Midbrain (tissue), 1 donor: ENCODE measurements at places on chromosomes 1 and 21.

- no peak for DNase-seq
Measured at GRCh38 chr1:194043984-194044755, 857.8 kb upstream of the B3GALT2 start.

DNA sequence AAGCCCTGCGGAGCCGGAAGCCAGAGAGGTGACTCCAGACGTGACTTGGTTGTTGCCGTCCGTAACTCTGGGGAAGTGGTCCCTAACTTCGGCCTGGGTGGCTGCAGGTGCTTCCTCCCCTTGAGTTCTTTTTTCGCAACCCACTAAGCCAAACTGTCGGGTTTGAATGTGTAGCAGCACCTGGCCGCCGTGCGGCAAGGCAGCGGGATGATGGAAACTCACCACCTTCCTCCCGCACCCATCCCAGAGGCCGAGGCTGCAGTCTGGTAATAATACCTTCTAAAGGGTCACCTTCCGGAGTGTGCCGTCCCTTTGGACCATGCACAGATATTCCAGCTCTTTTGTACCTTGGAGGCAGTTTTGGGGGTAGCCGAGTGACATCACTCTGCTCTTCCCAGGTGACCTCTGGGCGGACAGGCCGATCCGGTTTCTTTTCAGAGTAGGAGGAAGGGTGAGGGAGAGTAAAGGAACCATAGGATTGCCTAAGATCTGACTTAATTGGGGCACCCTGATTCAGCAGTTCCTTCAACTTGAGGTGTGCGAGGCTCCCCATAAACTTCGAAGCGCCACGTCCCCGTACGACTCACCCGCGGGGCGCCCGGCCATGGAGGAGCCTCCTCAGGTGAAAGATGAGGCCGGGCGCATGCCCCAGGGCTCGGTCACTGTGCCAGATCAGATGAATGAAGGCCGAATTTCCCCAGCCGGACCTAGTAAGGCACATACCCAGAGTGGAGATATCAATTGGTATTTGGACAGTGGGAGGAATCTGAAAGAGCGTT, 1.0 kb downstream of the KCNK1 start:
- DNase-seq = no peak

DNA sequence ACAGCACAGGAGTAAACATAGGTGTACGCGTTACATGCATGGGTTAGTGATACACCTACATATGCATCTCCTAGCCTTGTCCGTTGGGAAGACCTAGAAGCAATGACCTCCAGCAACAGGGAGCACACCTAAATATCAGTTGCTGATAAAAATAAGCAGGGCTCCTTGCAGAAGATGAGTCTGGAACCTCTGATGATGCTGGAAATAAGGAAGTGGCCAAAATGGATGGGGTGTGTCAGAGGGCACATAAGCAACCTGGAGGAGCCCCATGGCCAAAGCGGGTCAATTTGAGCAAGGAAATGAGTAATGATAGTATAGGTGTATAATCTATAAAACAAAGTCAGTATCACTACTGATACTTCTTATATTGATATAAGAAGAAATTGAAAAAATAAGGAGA, 13.7 kb downstream of the ADARB1 start:
- no peak for DNase-seq

- DNase-seq = no peak
Measured at GRCh38 chr1:78475888-78476610, 14.7 kb upstream of the PTGFR start.

DNA sequence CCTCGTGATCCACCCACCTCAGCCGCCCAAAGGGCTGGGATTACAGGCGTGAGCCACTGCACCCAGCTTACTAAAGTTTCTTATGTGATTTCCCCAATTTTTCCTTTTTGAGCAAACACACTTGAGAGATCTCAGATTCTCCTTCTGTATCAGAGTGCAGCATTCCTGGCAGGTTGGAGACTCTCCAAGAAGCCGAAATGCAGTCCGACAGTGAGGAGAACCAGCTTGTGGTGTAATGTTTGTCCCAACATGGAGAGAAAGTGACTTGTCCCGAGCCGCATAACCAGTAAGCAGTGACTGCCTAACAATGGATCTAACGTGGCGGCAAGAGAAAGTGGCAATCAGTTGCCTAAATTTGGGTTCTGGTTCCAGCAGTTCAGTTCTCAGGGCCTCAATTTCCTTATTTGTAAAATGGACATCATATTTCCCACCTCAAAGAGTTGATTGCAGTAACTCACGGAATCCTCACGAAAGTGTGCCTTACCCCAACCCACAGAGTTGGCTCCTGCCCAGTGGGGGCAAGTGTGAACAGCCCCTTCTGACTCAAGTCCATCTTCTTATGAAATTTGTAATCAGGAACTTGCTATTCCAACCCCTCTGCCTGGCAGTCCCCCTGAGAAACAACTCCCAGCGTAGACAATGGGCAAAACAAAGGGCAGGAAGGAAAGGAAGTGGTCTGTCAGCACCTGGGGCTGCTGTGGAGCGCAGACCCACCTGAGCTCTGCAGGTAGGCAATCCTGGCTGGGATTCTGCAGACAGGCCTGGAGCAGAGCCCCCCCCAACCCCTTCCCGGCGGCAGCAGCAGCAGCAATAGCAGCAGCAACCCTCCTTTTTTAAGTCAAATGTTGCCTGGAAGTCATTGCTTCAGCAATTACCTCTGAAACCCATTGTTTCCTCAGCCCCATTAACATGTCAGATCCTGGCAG, 223.6 kb upstream of the POU3F1 start:
- DNase-seq = no peak

DNA sequence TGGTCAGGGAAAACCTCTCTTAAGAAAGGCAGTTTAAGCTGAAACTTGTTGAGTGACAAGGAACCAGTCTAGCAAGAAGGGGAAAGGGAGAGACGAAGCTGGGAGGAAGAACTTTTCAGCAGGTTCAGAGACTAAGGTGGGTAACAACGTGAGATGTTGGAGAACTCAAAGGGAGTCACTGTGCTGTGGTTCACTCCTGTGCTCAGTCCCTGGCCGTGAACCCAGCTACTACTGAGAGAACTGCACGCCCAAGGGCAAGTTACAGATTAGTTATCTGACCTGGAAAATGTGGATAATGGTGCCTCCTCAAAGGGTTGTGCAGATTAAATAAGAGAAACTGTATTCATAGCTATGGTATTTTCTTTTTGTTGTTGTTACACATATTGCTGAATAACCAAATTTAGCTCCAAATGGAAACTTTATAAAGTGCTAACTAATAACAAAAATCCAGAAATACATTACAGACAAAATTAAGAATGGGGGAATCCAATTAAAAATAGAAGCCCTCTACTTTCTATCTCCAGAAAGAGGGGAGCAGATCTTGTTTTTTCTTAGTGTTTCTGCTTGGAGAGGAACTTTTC, 2.9 kb downstream of the ZBTB40 start:
- no peak for DNase-seq
